Activated naive CD4-positive, alpha-beta T cell (primary cell): ENCODE measurements at places on chromosomes 4 and X.

GRCh38 chr4:7985891-7986441, 46.3 kb upstream of the AFAP1 start:
- DNase-seq, result no peak

- no peak for DNase-seq
Measured at GRCh38 chr4:131091896-131092295, 1995.9 kb downstream of the C4orf33 start.

DNA sequence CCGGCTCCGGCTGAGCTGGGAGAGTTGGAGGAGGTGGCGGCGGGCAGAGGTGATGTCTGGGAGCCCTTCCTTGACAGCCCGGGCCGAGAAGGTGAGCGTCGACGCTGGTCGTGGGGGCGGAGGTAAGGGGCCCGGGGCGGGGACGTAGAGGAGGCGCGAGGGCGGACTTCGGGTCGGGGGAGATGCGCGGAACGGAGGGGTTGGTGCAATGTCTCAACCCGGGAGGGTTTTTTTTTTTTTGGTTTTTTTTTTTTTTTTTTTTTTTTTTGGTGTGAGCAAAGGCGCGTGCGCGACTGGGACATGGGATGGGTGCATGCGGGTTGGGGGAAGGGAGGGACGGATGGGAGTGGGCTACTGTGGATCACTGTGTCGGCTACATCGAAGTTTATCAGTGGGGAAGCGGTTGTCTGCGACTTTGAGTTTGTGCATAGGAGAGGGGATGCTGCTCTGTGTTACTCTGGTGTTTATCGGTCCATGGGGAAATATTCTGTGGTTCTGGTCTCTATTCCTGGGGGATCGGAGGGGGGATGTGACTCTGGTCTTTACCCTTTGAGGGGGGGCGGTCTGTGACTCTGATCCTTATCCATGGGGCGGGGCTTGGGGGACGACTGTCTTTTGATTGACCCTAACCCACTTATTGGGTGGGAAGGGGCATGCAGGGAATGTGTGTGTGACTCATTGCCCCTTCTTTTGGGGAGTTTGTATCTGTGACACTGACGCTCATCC, 537 bp downstream of the RBM10 start:
- no peak for DNase-seq

- DNase-seq, result no peak
Measured at GRCh38 chr4:35734381-35735098, 509.8 kb downstream of the ARAP2 start.

- DNase-seq, result no peak
Measured at GRCh38 chr4:67871867-67872266, 11.9 kb downstream of the TMPRSS11D start.

DNA sequence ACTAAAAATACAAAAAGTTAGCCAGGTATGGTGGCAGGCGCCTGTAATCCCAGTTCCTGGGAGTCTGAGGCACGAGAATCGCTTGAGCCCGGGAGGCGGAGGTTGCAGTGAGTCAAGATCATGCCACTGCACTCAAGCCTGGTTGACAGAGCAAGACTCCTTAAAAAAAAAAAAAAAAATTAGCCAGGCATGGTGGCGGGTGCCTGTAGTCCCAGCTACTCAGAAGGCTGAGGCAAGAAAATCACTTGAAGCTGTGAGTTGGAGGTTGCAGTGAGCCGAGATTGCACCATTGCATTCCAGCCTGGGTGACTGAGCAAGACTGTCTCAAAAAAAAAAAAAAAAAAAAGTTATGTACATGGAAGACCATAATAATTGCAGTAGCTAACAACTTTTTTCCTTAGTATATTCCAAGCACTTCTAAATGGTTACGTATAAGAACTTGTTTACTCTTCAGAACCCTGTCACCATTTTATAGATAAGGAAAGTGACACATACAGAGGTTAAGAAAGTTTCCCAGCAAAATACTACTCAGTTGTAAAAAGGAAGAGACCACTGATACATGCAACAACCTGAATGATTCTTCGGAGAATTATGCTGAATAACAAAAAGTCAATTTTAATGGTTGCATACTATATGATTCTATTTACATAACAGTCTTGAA, 24.5 kb downstream of the RUFY3 start:
- DNase-seq, result no peak

DNA sequence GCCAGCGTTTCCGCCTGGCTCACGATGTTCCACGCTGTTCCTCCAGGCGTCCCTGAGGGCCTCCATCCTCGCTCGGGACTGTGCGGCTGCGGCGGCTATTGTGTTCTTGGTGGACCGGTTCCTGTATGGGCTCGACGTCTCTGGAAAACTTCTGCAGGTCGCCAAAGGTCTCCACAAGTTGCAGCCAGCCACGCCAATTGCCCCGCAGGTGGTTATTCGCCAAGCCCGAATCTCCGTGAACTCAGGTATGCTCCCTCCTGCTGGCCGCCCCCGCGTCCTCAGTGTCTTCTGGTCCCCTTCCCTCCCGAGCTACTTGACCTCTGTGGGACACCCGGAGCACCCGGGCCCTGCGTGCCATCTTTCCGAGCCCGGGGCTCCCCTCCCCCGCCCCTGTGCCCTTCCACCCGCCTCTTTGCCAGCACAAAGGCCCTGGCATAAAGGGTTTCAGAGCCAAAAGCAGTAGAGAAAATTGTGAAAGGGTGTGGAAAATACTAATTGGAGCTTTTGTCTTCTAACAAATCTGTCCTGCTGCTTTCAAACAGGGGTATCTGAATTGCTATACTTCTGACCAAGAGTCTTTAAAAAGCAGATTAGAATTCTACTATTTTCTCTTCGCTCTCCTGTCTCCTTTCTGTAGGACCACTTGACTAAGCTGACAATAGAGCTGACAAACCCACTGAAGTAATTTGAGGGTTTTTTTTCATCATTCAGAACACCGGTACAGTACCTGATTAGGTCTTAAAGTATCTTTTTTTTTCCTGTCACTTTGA, 104.0 kb downstream of the NEUROG2 start:
- no peak for DNase-seq

DNA sequence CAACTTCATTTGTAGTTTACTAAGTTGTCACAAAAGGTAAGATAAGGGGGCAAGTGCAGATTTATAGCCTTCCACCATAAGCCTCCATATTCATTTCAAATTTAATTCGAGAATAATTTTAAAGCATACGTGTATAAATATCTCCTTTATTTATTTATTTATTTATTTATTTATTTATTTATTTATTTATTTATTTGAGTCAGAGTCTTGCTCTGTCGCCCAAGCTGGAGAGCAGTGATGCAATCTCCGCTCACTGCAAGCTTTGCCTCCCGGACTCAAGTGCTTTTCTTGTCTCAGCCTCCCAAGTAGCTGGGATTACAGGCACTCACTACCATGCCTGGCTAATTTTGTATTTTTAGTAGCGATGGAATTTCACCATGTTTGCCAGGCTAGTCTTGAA, 523.4 kb downstream of the FAT4 start:
- DNase-seq, result no peak

DNA sequence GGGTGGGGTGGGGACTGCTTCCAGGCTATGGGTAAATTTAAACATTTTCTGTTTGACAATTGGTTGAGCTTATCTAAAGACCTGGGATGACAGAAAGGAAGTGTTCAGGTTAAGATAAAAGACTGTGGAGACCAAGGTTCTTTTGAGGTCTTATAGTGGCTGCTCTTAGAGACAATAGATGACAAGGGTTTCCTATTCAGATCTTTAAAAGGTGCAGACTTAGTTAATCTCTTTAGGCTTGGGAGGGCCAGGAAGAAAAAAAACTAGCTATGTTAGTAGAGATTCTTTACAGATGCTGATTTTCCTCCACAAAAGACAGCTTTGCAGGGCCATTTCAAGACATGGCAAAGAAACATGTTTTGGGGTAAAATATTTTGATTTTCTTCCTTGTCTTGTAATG, 972.5 kb downstream of the CCSER1 start:
- DNase-seq, result no peak

- no peak for DNase-seq
Measured at GRCh38 chr4:121464854-121465253, 84.0 kb upstream of the QRFPR start.

GRCh38 chrX:124769166-124769565, 422.8 kb downstream of the SH2D1A start:
- no peak for DNase-seq

DNA sequence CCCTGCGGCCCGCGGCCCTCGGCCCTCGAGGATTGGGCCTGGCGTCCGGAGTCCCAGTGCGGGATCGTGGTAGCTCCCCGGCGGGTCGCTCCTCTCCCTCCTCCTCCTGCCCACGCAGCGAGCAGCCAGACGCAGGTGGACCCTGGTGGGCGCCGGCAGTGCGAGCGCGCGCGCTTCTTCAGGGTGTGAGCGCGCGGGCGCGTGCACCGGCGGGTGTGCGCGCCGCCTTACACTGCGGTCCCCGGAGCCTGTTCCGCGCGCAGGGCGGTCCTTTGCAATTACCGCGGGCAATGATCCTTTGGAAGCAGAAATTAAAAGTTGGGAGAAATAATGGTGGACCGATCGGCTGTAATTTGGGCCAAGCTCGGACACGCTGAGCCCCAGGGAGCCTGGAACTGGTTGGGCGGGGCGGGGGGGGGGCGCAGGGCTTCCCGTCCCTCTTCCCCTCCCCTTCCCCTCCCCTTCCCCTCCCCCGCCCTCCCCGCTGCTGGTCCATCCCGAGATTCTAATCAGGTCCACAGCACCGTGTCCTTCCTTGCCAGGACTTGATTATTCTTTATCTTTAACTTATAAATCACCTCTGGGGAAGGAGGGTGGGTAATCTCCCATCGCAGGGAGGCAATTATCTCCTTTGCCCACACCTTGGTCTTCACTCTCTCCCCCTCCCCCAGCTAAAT, 1.6 kb upstream of the NKX1-1 start:
- no peak for DNase-seq

GRCh38 chr4:128600996-128601871, 208.3 kb upstream of the JADE1 start:
- no peak for DNase-seq

- DNase-seq, result no peak
Measured at GRCh38 chrX:133513123-133513522, 97.8 kb upstream of the GPC4 start.

GRCh38 chr4:5750946-5751665, 40.1 kb downstream of the EVC start:
- no peak for DNase-seq

GRCh38 chr4:166435449-166435848, 562.4 kb downstream of the TLL1 start:
- DNase-seq, result no peak

DNA sequence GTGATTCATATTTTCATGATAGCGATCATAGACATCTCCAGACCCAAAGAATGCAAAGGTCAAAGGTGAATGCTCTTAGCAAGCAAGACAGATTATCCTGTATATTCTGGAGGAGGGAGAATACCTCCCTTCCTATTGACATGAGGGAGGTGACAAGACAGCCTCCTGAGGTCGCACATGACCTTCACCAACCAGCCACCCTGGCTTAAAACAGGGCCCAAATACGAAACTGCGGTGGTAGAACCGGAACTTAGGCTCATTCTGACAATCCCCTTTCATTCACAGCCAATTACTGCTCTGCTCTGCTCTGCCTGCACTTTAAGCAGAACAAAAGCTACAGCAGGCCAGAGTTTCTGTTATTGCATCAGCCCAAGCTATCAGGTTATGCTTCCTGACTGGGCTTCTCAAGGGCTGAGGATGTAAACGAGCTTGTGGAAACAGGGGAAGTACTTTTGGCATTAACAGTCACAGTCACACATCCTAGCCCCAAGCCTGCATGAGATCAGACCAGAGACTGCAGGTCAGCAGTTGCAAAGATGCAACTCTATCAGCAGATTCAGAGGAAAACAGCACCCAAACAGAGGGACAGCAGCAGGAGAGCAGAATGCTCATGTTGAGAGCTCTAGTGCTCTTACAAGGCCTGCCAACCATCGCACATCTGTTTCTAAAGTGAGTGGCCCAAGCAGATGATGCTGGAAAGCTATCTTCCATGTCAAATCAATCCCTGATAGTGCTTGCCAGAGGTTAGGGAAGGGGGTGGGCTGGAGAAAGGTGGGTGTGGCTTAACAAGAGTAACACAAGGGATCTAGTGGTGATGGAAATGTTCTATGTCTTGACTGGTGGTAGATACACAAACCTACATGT, 51.3 kb upstream of the MAP3K15 start:
- DNase-seq, result no peak

GRCh38 chrX:103697687-103698086, 11.2 kb upstream of the MORF4L2 start:
- no peak for DNase-seq

DNA sequence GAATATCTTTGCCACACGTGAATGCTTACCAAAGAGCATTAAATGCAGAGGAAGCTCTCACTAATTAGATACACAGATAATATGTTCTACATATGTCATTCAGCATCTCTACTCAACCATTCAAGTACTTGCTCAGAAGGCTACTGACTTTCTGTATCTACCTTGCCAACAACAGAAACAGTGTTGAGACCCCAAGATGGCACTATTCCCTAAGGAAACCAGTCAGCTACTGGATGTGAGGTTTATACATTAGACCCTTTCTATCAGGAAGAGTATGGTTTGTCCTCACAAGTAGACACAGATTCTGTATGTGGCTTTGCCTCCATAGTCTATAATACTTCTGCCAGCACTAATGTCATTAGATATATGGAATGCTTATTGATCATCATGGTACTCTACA, 443.9 kb upstream of the INTU start:
- no peak for DNase-seq

GRCh38 chrX:119677654-119677981, 15.3 kb downstream of the SEPTIN6 start:
- DNase-seq, result no peak

DNA sequence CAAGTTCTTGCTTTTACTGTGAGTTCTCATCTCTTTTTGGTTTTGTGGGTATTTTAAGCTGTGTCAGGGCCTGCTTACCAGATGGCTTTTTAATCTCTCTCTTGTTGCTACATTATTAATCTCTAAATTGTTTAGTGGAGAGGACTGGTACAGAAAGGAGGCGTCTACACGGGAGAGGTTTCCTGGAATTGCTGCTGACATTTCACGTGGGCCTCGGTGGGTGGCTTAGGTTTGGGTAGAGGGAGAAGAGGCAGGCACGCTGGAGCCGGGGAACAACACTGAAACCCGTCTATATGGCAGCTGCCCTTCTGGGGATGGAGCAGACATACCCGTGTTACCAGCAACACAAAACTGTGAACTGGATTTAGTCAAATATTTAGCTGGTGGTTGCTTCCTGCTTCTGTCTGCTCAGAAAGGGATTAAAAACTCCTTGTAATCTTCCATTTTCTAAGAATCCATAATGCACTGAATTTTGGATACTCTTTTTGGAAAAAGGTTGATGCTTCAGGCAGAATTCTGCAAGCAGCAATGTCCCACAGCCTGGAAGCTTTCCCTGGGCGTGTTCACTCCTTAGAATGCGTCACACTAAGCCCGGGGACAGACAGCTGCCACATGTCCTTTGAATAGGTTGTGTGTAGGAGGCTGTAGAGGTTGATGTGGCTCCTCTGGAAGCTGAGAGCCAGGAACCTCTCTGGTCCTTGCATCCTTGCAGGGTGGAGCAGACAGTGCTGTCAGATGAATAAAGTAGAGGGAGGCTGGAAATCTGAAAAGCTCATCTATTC, 199.8 kb upstream of the GATB start:
- no peak for DNase-seq
